Activated CD4-positive, alpha-beta T cell treated with anti-CD3 and anti-CD28 coated beads for 36 hours (primary cell): ENCODE measurements at places on chromosomes 5 and 9.
A peak's percentile ranks its signal among the peaks of the same experiment; 100 is the strongest.

DNA sequence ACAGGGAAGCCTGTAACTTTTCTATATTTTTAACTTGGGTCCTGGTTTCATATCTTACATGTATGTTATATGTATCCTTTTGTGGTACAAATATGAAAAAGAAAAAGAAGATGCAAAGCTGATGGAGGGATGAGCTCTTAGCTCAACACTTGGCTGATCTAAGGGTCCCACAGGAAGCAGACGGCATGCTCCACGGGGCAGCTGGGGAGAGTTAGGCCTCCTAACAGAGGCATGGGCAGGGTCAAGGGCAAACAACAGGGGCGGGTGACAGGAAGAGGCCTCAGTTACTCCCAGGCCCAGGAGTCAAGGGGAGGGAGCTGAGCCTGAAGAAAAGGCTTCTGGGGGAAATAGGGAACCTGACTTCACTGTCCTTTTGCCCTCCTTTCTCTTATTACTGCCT is 287.2 kb downstream of the ZSWIM6 start:
- DNase-seq, result no peak

- DNase-seq, result no peak
These were observed 52.3 kb downstream of the MYO10 start for GRCh38 chr5:16883806-16884205.

DNA sequence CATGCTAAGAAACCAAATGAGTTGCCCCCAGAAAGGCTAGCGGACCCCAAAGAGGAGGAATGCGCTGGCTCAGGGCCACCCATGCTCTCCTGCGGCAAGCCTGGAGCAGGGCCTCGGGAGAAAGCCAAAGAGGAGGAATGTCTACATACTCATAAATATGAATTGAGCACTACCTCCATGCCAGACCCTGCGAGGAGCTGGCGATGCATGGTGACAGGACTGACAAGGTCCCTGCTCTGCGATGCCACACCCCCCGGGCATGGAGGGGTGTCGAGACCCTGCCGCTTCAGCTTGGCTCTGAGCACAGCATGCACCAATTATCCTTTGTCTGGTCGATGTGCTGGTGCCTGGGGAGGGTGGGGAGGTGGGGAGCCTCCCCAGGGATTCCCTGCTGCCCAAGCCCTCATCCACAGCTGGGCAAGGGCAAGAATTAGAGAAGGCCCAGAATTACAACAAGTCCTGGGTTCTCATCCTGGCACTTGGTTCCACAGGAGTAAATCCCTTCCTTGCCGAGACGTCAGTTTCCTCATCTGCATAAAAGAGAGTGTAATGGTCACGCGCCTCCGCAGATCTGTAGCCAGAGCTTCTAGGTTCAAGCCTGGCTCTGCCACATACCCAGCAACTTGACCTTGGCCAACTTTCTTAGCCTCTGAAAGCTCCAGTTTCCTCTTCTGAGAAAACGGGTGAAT is 74.4 kb downstream of the FAM114A2 start:
- DNase-seq, result no peak

DNA sequence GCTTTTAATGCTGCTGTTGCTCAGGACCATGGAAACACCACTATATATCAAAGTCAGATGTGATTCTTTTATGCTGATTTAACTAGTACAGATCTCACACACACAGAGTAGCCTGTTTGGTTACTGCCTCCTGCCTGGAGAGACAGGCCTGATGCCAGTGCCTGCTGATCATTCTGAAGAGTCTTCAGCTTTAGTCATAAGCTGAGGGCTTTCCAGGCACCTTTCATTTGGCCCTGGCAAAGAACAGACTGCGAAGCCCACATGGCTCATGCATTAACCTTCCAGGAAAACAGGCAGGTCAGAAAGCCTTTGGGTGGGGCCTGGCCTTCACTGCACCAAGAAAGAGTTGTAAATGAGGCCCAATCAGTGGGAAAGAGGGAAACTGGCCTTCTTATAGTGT is 144.7 kb downstream of the SAXO1 start:
- no peak for DNase-seq

DNA sequence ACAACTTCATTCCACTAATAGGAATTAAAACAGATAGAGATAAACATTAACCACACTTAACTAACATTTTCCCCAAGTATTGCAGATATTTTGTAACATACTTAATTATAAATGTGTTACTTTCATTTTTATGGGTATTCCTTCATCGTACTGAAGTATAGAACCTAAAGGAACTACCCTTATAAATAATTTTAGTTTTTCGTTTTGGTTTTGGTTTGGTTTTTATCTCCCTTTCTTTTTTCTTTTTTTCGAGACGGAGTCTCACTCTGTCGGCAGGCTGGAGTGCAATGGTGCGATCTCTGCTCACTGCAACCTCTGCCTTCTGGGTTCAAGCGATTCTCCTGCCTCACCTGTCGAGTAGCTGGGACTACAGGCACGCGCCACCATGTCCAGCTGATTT is 60.1 kb upstream of the LMNB1 start:
- DNase-seq, result no peak

GRCh38 chr9:116204252-116204882 is 50.8 kb downstream of the PAPPA start:
- no peak for DNase-seq

GRCh38 chr5:66757219-66757833 is 161.1 kb downstream of the MAST4 start:
- DNase-seq, result peak; percentile 64
